Glomerular endothelial cell (primary cell): ENCODE measurements at places on chromosomes 6 and 20. TPM values are rescaled to one million over a fixed set of nuclear protein-coding genes. Genes with fewer than 3 reads are reported as not detected.

Gene POPDC3
- 5.0 and 9.7 TPM in 2 replicates for total RNA-seq

Gene TINAG
- 4.8 TPM in 1 of 2 replicates, not detected in the other for total RNA-seq

Gene ESR1
- total RNA-seq, result not detected in 2 replicates

Gene EDN3
- not detected in 2 replicates for total RNA-seq

Gene ADAM33
- not detected in 2 replicates for total RNA-seq

Gene CDH4
- total RNA-seq, result 9.2 and 11.9 TPM in 2 replicates

Gene FOXF2
- not detected in 2 replicates for total RNA-seq

Gene SLC35D3
- not detected in 2 replicates for total RNA-seq
